ENCODE measurements at places on chromosomes 6 and 20.

DNA sequence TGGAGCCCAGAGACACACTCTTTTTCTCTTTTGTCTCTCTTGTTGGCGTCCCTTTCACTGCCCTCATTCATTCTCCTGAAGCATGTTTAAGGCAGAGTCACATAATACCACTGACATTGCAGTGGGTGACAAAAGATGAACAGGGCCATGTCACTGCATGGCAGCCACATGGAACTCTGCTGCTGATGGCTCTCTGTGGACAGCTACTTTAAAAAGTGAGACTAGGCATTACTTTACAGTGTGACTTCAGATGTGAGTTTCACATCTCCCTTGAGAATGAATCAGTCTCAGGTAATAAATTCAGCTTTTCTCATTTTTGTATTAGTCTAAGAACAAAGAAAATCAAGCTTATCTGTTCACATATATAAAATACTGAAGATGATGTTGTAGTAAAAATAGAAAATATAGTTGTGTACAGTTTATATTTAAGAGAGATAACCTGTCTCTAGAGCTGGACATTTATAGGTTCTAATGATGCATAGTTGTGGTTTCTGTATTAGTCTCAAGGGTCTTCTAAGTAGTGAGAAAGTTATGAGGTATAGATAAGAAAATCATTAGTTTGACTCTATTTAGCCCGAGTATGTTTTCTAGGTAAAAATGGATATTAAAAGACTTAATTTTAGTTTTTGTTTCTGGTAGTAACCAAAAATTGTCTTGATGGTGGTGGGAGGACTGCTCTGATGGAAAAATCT lies 6.1 kb downstream of the MRS2 start:
- no peak for DNase-seq

- DNase-seq: no peak
Observed at GRCh38 chr20:4021906-4022305, 6.5 kb upstream of the RNF24 start.

- DNase-seq: no peak
Observed at GRCh38 chr20:3864518-3864917, 17.9 kb downstream of the MAVS start.

- no peak for DNase-seq
Observed at GRCh38 chr20:58649288-58650180, 1.5 kb upstream of the STX16 start.

- DNase-seq: no peak
Observed at GRCh38 chr6:152150196-152150595, 342.7 kb downstream of the ESR1 start.

DNA sequence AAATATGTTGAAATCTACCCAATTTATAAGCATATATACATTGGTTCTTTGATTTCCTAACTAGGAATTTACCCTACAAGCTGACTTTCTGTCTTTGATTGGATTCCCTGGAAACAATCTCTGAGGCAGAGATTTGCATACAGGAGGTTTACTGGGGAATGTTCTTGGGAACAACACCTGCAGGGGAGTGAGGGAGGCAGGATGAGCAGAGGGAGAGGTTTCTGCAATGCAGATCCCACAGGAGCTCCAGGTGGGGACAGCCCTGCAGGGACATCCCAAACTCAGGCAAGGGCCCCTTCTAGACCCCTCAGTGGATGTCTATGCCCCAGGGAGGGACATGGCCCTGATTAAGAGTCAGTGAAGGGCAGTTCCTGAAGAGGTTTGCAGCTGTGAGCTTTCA lies 95.2 kb upstream of the CCDC167 start:
- DNase-seq: no peak

DNA sequence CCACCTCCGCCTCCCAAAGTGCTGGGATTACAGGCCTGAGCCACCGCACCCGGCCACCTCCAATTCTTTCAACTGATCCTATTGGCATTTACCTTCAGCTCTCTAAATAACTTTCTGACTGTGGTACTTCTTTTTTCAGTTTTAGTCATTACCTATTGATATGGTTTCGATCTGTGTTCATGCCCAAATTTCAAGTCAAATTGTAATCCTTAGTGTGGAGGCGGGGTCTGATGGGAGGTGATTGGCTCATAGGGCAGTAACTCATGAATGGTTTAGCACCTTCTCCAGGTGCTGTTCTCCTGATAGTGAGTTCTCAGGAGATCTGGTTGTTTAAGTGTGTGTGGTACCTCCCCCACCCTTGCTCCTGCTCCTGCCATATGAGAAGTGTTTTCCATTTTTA lies 140.9 kb downstream of the LPA start:
- no peak for DNase-seq

DNA sequence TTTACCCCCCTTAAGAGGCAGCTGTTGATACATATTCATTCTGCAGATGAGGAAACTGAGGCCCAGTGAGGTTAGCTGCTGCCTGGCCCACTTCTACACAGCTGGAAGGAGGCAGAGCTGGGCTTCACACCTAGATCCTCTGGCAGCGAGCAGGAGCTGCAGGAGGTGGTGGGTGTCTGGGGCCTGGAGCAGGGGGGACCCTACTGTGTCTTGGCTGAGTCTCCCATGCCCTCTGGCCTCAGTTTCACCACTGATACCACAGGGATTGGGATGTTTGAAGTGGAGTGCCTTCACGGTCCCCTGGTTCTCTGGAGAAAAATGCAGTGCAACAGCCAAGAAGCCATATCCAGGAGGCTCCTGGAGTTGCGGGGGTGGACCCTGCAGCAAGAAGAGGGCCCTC lies 8.2 kb upstream of the BPIFA2 start:
- DNase-seq: no peak

DNA sequence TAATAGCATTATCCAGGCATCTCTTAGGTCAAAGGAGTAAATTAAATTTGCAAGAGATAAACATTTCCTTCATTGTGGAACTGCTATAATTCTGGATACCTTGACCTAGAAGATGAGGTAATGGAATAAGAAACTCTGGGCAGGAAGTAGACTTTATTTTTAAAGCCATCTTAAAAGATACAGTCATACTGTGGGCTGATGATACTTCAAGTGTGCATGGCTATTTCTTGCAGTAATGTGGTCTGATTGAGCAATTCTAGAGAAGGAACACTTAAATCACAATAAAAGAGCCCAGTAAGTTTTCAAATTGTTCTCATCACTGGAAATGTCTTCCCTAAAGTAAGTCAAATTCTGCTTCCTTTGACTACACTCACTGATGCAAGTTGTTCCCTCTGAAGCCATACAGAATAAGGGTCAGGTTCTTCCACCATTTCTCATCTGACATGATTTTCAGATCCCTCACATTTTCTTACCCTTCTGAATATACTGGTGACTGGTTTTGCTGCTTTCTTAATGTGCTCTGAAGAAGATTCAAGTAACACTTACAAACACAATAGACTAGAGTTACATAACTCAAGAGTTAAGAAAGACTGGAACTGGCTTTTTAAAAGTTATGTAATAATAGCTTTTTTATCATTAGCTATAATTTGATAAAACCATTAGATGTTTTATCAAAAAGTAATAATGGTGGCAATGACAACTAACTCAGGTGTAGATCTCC lies 62.6 kb upstream of the TMEM244 start:
- no peak for DNase-seq

Data from renal cortex interstitium (tissue), 15 donors.